ENCODE measurements at places on chromosomes 3 and 15. TPM values are rescaled to one million over a fixed set of nuclear protein-coding genes. Genes with fewer than 3 reads are reported as not detected.

DNA sequence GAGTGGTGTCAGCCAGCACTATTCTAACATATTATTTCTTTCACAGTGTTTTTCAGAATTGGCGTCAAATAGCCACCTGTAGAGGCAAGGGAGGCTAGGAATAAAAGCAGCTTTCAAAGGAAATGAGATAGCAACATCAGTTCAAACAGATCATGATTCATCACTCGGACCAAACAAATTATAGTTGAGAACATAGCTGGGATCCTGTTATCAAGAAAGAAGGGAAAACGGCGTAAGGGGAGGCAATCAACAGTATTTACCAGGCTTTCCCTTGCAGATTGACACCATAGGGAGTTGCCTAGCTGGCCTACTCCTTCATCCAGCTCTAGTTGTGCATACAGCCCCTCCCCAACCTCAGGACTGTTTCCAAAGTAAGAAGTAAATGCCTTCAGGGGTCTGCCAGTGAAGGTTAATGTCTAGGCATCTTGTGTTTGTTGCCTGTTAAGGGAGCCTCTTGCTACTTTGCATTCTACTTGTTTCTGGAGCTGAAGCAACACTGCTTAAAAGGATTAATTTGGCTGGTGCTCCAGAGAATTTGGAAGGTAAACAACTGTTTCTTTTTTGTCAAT is 286.5 kb downstream of the NSUN3 start:
- no peaks in the 10 kb centered on the region for H3K27me3 ChIP-seq
- no peak overlapping the region for H3K27ac ChIP-seq
- no peak overlapping the region for H3K4me3 ChIP-seq
- DNase-seq: no peak

- DNase-seq: no peak
- H3K4me3 ChIP-seq: no peak overlapping the region
- H3K36me3 ChIP-seq: peaks cover 12% of the 10 kb centered on the region
- no peaks in the 10 kb centered on the region for H3K27me3 ChIP-seq
- H3K4me1 ChIP-seq: peaks cover 7% of the 10 kb centered on the region
Observed at GRCh38 chr3:186807231-186807630, 949 bp upstream of the RFC4 start.

- no peak for DNase-seq
- no peaks in the 10 kb centered on the region for H3K4me1 ChIP-seq
- no peaks in the 10 kb centered on the region for H3K27me3 ChIP-seq
- H3K36me3 ChIP-seq: no peaks in the 10 kb centered on the region
- H3K4me3 ChIP-seq: no peak overlapping the region
- H3K27ac ChIP-seq: no peak overlapping the region
Observed at GRCh38 chr15:81427176-81427575, 53.2 kb upstream of the TMC3 start.

- H3K27me3 ChIP-seq: no peaks in the 10 kb centered on the region
- no peaks in the 10 kb centered on the region for H3K4me1 ChIP-seq
- DNase-seq: no peak
- H3K27ac ChIP-seq: no peak overlapping the region
Observed at GRCh38 chr15:43552986-43553385, 35.6 kb downstream of the MAP1A start.

GRCh38 chr15:71677766-71678165 is 132.6 kb upstream of the NR2E3 start:
- no peaks in the 10 kb centered on the region for H3K36me3 ChIP-seq
- no peak overlapping the region for H3K27ac ChIP-seq
- H3K27me3 ChIP-seq: no peaks in the 10 kb centered on the region
- no peak for DNase-seq

DNA sequence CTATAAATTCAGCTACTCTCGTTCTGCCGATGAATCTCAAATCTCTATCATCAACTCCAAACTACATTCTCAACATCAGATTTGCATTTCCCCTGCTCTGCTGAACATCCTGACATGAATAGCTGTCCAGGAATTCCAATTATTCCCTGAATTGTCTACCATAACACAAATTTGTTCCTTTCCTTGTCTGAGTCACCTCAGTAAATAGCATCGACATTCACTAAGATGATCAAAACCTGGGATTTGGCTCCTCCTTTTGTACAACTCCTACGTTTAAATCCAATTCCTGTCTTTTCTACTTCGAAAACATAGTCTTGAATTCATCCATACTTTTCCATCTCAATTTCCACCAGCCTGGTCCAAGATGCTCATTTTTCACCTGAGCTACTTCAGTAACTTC is 107.0 kb downstream of the GREM1 start:
- H3K4me3 ChIP-seq: no peak overlapping the region
- no peak for DNase-seq
- no peaks in the 10 kb centered on the region for H3K36me3 ChIP-seq
- H3K4me1 ChIP-seq: no peaks in the 10 kb centered on the region
- no peak overlapping the region for H3K27ac ChIP-seq

GRCh38 chr3:43769885-43770425 is 79.2 kb downstream of the ABHD5 start:
- H3K27ac ChIP-seq: no peak overlapping the region
- no peak for DNase-seq
- no peaks in the 10 kb centered on the region for H3K36me3 ChIP-seq
- peaks cover 16% of the 10 kb centered on the region for H3K4me1 ChIP-seq

DNA sequence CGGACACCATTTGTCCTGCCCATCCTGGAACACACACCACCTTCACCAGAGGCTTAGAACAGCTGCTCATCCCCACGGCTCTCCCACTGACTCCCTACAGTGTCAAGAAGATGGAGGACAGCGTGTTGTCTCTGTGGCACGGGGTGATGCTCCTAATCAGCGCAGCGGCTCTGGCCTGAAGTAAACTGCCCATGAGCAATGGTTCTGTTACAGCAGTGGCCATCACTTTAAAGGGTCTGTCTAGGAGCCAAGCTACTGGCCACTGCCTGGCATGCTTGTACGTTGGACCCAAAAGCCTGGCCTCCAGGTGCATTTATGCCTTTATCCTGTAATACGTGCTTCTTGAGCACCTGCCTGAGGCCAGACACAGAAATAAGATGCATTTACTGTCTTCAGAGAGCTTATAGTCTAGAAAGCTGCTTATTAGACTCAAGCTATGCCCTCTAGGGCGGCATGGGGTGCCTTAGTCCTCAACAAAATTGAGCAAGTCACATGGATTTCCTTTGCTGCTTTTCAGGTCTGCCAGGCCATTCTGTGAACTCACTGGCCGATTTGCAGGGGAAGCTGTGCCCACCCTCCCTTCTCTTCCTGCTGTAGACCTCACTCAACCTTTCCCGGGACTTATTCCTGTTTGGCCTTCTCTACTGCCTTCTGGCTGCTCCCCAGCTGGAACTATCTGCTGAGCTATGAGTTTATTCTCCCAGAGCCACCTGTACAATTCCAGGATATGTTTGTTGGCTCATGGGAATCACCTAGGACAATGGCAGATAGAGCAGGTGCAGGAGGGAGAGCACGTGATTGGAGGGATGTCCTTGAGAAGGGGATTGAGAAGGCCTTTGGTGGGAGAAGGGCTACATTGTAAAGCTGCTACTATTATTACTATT is 51.9 kb downstream of the STARD5 start:
- no peak for DNase-seq
- H3K27me3 ChIP-seq: no peaks in the 10 kb centered on the region

- DNase-seq: no peak
- peaks cover 4% of the 10 kb centered on the region for H3K4me1 ChIP-seq
- H3K36me3 ChIP-seq: no peaks in the 10 kb centered on the region
- H3K27me3 ChIP-seq: peaks cover 1% of the 10 kb centered on the region
- no peak overlapping the region for H3K27ac ChIP-seq
Observed at GRCh38 chr3:171815973-171816595, 5.8 kb upstream of the PLD1 start.

GRCh38 chr3:145942052-145942451 is 218.9 kb downstream of the PLOD2 start:
- H3K4me1 ChIP-seq: no peaks in the 10 kb centered on the region
- H3K4me3 ChIP-seq: no peak overlapping the region
- no peak overlapping the region for H3K27ac ChIP-seq
- no peaks in the 10 kb centered on the region for H3K27me3 ChIP-seq

DNA sequence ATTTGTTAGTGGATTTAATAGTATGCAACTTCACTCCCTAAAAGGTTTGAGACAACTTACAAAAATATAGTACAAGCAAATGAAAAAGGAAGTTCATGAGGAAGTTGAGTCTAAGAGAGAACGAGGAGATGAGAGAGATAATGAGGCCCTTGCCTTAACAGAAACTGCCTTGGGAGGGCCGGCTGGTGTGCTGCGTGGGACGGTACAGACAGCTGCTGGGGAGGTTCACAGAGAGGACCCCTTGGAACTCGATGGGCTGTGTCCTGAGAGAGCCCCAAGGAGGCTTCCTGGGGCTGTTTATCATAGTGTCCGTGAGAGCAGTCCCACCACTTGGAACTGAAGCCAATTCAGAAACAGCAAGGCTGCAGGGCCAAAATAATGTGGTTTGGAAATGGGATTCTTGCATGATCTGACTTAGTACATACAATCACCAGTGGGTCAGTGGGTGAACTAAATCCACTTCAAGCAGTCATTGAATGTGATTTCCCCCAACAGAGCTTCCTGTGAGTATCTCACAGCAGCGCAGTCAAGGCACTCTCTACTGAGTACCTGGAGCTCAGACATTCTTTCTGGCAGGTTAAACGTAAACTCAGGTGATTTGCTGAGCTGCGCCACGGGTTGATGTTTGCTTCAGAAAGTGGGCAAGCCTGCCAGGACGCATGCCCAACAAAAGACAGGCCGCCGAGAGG is 90.8 kb downstream of the CRTC3 start:
- no peak overlapping the region for H3K4me3 ChIP-seq
- H3K27ac ChIP-seq: peak overlapping the region; percentile 87
- no peak for DNase-seq

DNA sequence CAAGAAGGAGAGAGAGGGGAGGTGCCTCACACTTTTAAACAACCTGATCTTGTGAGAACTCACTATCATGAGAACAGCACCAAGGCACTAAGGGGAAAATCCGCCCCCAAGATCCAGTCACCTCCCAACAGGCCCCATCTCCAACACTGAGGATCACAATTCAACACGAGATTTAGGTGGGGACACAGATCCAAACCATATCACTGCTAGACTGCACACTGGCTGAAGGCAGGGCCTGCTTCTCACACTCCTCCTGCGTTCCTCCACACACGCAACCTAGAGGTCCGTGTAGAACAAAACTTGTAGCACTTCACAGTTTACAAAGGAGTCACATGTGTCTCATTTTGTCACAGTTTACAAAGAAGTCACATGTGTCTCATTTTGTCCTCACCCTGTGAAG is 97.8 kb downstream of the DAPK2 start:
- no peak for DNase-seq
- no peaks in the 10 kb centered on the region for H3K4me1 ChIP-seq
- no peaks in the 10 kb centered on the region for H3K36me3 ChIP-seq
- H3K27me3 ChIP-seq: no peaks in the 10 kb centered on the region
- H3K27ac ChIP-seq: no peak overlapping the region
- no peak overlapping the region for H3K4me3 ChIP-seq

DNA sequence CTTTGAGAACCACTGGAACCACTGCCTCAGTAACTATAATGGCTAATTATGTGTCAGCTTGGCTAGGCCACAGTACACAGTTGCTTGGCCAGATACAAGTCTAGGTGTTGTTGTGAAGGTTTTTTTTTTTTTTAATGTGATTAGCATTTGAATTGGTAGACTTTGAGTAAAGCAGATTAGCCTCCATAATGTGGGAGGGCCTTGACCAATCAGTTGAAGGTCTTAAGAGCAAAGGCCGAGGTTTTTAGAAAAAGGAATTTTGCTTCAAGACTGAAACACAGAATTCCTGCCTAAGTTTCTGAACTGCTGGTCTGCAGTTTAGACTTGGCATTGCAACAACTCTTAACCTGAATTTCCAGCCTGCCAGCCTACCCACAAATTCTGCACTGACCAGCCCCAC is 451.6 kb upstream of the AZI2 start:
- no peaks in the 10 kb centered on the region for H3K27me3 ChIP-seq
- H3K4me3 ChIP-seq: no peak overlapping the region
- no peak for DNase-seq
- no peaks in the 10 kb centered on the region for H3K36me3 ChIP-seq

GRCh38 chr3:173044998-173045397 is 96.0 kb downstream of the SPATA16 start:
- no peaks in the 10 kb centered on the region for H3K36me3 ChIP-seq
- no peak overlapping the region for H3K27ac ChIP-seq
- H3K4me3 ChIP-seq: no peak overlapping the region

- DNase-seq: no peak
- H3K27ac ChIP-seq: no peak overlapping the region
- H3K4me3 ChIP-seq: no peak overlapping the region
- H3K36me3 ChIP-seq: no peaks in the 10 kb centered on the region
Observed at GRCh38 chr3:134426660-134427181, 52.5 kb upstream of the AMOTL2 start.

- peaks cover 7% of the 10 kb centered on the region for H3K36me3 ChIP-seq
- DNase-seq: no peak
- no peak overlapping the region for H3K4me3 ChIP-seq
- no peaks in the 10 kb centered on the region for H3K4me1 ChIP-seq
- H3K27ac ChIP-seq: no peak overlapping the region
- H3K27me3 ChIP-seq: no peaks in the 10 kb centered on the region
Observed at GRCh38 chr15:76871930-76872329, 33.2 kb downstream of the SCAPER start.

- H3K4me3 ChIP-seq: no peak overlapping the region
- DNase-seq: no peak
- no peaks in the 10 kb centered on the region for H3K4me1 ChIP-seq
- no peaks in the 10 kb centered on the region for H3K36me3 ChIP-seq
Observed at GRCh38 chr3:70072180-70072579, 72.6 kb downstream of the SAMMSON start.

GRCh38 chr3:112611752-112612515 is 29.0 kb downstream of the CCDC80 start:
- H3K4me3 ChIP-seq: no peak overlapping the region
- no peaks in the 10 kb centered on the region for H3K27me3 ChIP-seq
- H3K4me1 ChIP-seq: no peaks in the 10 kb centered on the region
- H3K27ac ChIP-seq: no peak overlapping the region

DNA sequence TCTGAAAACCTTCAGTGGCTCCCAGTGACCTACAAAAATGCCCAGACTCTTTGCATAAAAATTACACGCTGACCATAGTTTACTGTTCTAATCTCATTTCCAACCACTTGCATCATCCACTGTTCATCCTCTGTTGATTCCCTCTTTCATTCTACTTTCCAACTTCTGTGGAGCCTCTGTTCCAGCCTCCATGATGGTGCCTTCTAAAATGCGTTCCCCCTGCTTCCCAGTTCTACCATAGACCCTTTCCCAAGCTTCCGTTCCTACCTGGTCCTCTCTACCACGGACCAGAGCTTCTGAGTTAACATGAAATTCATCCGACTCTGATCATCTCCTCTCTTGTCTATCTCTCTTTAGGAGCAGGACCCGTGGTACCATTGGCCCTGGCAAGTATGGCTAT is 127.0 kb downstream of the THSD4 start:
- H3K27ac ChIP-seq: no peak overlapping the region
- H3K27me3 ChIP-seq: no peaks in the 10 kb centered on the region
- H3K4me1 ChIP-seq: no peaks in the 10 kb centered on the region
- no peak for DNase-seq

The LRTM1 gene
- 0.47 TPM for total RNA-seq

The TGM4 gene
- total RNA-seq: 0.14 TPM

The DISP2 gene
- 0.19 TPM for total RNA-seq

The KBTBD12 gene
- 0.42 TPM for total RNA-seq

The CKMT1A gene
- total RNA-seq: 0.14 TPM

The PIK3CA gene
- 27.3 TPM for total RNA-seq
